ENCODE measurements at places on chromosomes 6 and 20. TPM values are rescaled to one million over a fixed set of nuclear protein-coding genes. Genes with fewer than 3 reads are reported as not detected.

DNA sequence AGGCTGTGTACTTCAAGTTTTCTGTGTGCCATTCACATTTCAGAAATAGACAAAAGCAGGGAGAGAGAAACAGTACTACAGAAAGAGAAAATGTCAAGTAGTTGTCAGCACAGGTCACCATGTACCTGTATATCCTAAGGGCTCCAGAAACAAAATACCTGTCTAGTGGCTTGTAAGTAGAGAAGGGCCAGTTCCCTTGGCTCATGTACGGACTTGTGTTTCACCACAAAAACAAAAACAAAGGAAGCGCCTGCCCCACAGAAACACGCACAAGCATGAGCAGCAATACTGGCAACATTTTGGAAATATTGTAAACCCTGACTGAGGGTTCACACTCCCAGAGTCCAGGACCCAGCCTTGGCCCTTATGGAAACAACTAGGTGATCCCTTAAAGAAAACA, 44.3 kb downstream of the CNKSR3 start:
- H3K27ac ChIP-seq, result no peak overlapping the region
- no peak overlapping the region for H3K4me3 ChIP-seq
- no peaks in the 10 kb centered on the region for H3K27me3 ChIP-seq
- DNase-seq, result no peak
- no peaks in the 10 kb centered on the region for H3K4me1 ChIP-seq
- no peaks in the 10 kb centered on the region for H3K36me3 ChIP-seq

GRCh38 chr6:44180886-44181285, 22.3 kb downstream of the CAPN11 start:
- peaks cover 34% of the 10 kb centered on the region for H3K27me3 ChIP-seq

Gene SLC32A1
- not detected for polyA plus RNA-seq

Gene PRPF6
- 68.5 TPM for polyA plus RNA-seq

DNA sequence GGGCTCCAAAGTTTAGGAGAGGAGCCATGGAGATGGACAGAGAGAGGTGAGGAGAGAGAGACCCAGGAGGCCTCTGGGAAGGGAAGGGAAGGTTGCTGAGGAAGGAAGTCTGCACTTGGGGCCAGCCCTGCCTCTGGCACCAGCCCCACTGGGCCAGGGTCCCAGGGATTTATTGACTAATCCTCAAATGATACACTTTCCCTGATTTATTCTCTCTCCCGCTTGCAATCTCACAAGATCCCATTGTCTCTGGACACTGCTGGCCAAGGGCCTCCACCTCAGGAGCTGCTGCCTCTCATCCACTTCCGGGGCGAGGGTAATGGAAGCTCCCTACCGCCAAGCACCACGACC, 43.6 kb upstream of the FOXP4 start:
- DNase-seq, result no peak
- H3K36me3 ChIP-seq, result no peaks in the 10 kb centered on the region

Gene CARMIL1
- polyA plus RNA-seq, result 7.3 TPM

GRCh38 chr6:167007985-167008384, 8.8 kb downstream of the CEP43 start:
- DNase-seq, result no peak
- H3K36me3 ChIP-seq, result peaks cover 14% of the 10 kb centered on the region
- no peak overlapping the region for H3K27ac ChIP-seq
- no peak overlapping the region for H3K4me3 ChIP-seq
- H3K27me3 ChIP-seq, result no peaks in the 10 kb centered on the region

- no peak for DNase-seq
- H3K36me3 ChIP-seq, result no peaks in the 10 kb centered on the region
- no peaks in the 10 kb centered on the region for H3K27me3 ChIP-seq
- no peaks in the 10 kb centered on the region for H3K4me1 ChIP-seq
- no peak overlapping the region for H3K4me3 ChIP-seq
- no peak overlapping the region for H3K27ac ChIP-seq
These were observed 8.6 kb downstream of the TAAR1 start for GRCh38 chr6:132650429-132650828.
